ENCODE measurements at places on chromosomes 6 and 20.

DNA sequence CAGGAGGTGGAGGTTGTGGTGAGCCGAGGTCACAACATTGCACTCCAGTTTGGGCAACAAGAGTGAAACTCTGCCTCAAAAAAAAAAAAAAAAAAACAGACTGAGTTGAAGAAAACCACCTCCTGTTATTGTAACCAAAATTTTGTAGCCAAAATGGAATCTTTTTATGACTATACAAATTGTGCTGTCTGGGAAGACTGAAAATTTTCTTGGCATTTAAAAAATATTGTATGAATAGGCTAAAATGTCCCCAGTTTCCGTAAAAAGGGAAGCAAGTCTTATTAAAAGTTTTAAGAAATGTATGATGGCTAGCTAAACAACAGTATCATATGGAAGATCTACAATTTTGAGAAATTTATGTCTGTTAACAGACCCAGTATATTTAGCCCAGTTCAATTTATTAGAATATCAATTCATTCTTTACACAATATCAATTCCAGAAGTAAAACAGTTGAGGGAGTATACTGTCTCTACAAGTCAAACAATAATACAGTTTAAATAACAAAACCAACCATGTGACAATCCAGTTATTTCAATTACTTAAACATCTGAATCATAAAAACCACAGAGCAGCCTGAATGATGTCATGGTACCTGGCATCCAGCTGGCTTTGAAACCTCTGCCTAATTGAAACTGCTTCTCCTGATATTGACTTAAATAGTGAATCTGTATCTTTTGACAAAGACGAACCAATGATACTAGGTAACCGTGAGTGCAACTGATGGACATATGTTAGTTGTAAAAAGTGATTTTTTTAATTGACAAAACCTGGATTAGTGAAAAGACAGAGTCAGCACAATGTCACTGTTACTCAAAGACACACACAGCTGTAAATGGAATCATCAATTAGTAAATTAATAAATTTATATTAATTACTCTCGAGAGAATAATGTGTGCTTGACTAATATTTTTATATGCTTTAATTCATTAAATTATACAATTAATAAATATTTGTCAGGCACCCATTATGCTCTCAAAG, 166.6 kb upstream of the MARCKS start:
- DNase-seq = no peak

DNA sequence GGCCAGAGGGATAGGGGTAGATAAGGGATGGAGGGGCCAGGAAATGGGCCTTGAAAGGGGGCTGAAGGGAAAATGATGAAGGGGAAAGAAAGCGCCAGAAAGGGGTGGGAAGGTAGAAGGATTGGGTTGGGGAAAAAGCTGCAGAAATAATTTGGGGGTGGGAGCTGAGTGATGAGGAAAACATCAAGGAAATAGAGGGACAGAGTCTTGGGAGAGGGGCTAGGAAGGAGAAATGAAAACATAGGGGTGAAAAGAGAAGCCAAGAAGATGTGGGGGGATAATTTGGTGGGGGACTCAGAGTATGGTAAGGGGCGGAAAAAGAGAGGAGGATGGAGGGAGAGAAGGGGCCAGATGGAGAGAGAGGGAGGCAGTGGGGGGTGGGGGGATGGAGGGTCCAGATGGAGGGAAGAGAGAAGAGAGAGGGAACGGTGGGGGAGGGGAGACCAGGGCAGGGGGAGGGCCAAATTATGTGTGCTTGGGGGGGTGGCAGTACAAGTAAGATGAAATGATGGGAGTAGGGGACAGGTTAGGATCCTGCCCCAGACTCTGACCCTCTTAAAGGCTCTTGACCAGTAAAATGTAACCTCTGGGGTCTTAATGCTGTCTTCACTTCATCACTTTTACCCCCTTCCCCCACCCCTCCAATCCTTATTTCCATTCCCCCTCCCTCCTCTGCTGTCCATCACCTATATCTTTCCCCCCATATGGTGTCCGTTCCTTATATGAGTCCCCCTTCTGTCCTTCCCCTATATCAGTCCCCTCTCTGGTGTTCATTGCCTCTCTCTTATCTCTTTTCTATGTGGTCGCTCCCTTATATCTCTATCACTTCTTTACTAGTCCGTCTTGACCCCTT, 852 bp downstream of the SYNGAP1 start:
- no peak for DNase-seq

DNA sequence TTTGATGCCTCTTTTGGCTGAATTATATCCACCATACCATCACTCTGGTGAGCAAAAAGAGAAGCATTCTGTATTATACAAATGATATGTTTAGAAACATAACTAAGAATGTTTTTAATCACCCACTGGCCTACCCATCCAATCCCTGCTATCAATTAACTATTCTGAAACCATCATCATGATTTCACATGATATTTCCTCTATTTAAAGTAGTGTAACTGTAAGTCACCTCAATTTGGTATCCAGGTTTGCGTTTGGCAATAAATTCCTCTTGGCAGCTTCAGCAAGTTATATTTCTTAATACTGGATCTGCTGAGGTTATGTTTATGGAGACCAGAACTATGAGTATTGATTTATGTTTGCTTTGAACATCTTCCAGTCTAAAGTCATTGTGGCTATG, 332.1 kb downstream of the UTRN start:
- DNase-seq = no peak

GRCh38 chr6:32614366-32615081, 22.7 kb upstream of the HLA-DQA1 start:
- no peak for DNase-seq

- no peak for DNase-seq
These were observed 1324.4 kb upstream of the EYS start for GRCh38 chr6:67031451-67031850.

DNA sequence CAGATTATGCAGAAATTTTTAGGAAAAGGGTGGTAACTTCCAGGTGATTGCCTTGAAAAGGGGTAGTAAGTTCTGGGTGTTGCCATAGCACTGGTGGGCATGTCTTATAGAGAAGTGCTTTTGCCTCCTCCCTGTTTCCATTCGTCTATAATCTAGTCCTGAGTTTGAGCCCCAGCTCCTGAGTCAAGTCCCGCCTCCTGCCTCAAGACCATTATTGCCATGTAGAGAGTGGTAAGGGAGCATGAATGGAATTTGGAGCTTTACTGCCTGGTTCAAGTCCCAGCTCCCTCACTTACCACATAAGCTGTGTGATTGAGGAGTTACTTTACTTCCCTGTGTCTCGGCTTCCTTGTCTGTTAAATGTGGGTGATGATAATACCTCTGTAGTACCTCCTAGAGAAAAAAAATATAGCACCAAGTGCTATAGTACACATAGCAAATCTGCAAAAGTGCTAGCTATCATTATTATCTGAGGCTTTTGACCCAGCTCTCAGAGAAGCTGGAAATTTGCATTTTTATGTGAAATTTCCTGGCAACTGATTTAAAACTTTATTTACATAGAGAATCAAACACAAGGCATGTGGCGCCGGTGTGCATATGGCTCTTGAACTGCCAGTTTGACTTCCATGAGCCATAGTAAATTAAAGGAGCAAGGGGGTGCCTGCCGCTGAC, 36.0 kb downstream of the TGM6 start:
- no peak for DNase-seq

- DNase-seq = no peak
These were observed 9.9 kb upstream of the ULBP3 start for GRCh38 chr6:150078788-150079187.
